ENCODE measurements at places on chromosomes 3 and 15. TPM values are rescaled to one million over a fixed set of nuclear protein-coding genes. Genes with fewer than 3 reads are reported as not detected.

- DNase-seq: no peak
Observed at GRCh38 chr15:76382987-76383728, 46.6 kb downstream of the ISL2 start.

DNA sequence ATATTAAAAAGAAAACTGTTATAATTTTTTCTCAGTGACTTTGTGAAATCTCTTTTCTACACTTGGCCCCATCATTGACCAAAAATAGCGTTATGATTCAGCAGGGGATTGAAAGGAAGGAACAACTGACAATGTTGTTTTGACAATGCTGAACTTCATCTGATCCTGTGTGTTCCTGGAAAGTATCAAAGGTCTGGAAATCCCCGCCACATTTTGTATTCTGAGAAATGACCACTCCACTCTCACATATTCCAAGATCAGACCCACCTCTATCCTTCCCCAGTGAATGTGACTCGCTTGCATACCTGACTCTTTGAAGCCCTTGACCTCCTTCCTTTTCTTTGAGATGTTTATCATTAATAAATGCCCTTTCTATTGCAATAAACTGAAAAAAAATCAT lies 9.7 kb upstream of the RIOX2 start:
- DNase-seq: no peak

DNA sequence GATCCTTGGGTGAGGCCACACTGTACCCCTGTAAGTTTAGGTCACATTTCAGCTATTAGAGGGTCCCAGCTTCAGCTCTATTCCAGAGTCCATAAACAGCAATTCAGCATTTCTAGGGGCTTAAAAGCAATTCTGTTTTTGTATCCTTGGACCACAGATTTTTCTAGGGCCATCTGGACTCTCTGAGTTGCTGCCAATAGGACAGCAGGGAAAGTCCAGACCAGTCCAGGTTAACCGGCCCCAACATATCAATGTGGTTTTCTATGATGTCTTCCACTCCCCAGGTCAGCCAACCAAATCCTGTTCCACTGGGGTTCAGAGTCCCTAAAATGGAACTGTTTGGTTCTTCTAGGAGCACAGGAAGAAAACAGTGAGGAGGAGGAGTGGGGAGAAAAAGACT lies 40.0 kb downstream of the TYRO3 start:
- no peak for DNase-seq

- DNase-seq: peak; percentile 89
Observed at GRCh38 chr15:62647202-62647842, 395.2 kb upstream of the TPM1 start.

DNA sequence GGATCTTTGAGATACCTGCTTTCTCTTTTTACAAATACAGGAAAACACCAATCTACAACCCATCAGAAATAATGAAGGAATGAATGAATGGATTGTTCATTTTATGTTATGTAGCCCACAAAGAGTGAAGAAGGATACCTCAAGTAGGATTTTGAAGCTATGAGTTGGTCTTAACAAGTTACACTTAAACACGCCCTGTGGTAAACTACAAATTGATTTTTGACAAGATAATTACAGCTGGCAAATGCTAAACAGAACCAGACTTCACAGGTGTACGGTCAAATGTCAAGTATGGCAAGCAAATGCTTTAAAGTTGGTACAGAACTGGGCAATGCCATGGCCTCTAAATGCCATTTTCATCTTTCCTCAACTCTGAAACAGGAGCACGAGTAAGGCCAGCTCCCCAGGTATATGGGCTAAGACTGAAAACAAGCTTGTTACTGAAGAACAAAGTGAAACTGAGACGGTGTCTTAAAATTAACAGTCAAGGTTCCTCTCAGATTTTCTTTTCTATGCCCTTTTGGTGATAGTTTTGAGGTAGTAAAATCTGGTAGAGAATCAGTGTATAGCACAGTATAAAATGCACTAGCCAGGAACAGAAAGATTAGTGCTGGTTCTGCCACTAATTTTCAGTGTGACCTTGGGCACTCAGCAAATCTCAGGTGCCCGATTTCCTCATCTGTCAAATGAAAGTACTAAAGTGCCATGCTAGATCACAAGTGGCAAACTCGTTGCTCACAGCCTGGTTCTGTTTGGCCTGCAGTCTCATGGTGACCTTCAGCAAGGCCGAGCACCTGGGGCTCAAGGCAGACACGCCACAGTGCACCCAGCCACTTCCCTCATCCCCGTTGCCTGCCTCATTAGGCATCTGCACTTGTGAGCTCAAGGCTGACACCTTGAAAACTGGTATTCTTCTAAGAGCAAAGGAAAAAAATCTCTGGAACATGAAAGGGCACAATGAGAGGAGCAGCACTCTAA lies 9.5 kb downstream of the RUVBL1 start:
- no peak for DNase-seq

DNA sequence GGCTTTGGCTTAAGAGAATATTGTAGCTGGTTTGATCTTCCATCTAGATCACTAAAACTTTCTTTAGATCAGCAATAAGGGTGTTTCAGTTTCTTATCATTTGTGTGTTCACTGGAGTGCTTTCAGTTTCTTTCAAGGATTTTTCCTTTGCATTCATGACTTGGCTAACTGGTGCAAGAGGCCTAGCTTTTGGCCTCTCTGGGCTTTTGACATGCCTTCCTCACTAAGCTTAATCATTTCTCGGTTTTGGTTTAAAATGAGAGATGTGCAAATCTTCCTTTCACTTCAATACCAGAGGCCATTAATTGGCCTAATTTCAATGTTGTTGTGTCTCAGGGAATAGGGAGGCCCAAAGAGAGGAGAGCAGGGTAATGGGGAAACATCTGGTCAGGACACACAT lies 30.3 kb upstream of the CCNB2 start:
- no peak for DNase-seq

DNA sequence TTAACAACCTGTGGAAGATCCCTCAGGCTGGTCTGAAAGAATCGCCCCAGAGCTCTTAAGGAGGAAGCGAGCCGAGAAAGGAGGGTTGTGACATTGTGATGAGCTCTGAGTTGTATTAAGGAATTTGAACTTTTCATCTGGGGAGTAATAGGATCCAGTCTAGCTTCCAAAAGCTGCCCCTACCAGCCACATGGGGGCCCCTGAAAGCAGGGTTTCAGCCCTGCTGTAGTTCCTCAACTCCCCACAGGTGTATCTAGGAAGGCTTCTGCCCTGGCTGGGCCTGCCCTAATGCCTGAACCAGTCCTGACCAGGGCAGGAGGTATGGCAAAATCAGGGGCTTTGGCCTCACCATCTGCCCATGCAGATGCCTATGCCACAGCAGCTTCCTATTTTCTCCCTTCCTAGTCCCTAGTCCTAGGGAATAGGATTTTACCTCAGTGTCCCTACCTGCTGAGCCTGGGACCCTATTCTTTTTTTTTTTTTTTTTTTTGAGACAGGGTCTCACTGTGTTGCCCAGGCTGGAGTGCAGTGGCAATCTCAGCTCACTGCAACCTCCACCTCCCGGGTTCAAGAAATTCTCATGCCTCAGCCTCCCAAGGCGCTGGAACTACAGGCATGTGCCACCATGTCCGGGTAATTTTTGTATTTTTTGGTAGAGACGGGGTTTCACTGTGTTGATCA lies 5.0 kb upstream of the AP3S2 start:
- peak; percentile 47 for DNase-seq

GRCh38 chr3:42539871-42540714 lies 37.6 kb downstream of the VIPR1 start:
- DNase-seq: peak; percentile 41

GRCh38 chr3:8712045-8712907 lies 21.3 kb upstream of the CAV3 start:
- peak; percentile 73 for DNase-seq

DNA sequence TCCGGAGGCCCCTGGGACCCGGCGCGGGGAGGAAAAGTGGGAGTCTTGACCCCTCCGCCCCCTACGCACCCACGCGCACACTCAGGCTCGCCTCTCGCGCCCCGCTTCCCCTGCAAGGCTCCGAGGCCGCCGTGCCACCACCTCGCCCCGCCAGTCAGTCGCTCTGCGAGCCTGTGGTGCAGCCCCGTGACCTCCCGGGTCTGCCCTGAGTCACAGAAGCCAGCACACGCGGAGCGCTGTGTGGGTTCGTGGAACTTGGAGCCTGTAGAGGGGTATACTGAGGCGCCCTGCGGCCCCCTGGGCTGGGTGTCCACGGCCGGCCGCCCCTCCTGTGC lies 380 bp upstream of the ALS2CL start:
- DNase-seq: no peak

The TNNC1 gene
- not detected for total RNA-seq

The GPR149 gene
- total RNA-seq: not detected

The NT5DC2 gene
- 73.1 TPM for total RNA-seq

The C2CD4A gene
- not detected for total RNA-seq

The A4GNT gene
- not detected for total RNA-seq

The CCR2 gene
- not detected for total RNA-seq

The CCR9 gene
- not detected for total RNA-seq
